Karpas-422 (cell line): ENCODE measurements at places on chromosomes 7 and 10. TPM values are rescaled to one million over a fixed set of nuclear protein-coding genes. Genes with fewer than 3 reads are reported as not detected.

GRCh38 chr7:3591944-3592343 lies 290.9 kb downstream of the SDK1 start:
- no peaks in the 10 kb centered on the region for H3K36me3 ChIP-seq
- H3K27ac ChIP-seq = no peak overlapping the region
- no peaks in the 10 kb centered on the region for H3K27me3 ChIP-seq

LIPK gene
- total RNA-seq = not detected in 2 replicates

- H3K4me3 ChIP-seq = no peak overlapping the region
- no peaks in the 10 kb centered on the region for H3K36me3 ChIP-seq
- H3K27me3 ChIP-seq = no peaks in the 10 kb centered on the region
- H3K27ac ChIP-seq = no peak overlapping the region
- no peak for DNase-seq
- no peaks in the 10 kb centered on the region for H3K4me1 ChIP-seq
Observed at GRCh38 chr10:75461672-75462649, 30.5 kb downstream of the LRMDA start.

ZNF800 gene
- total RNA-seq = 21.5 and 48.8 TPM in 2 replicates

DNA sequence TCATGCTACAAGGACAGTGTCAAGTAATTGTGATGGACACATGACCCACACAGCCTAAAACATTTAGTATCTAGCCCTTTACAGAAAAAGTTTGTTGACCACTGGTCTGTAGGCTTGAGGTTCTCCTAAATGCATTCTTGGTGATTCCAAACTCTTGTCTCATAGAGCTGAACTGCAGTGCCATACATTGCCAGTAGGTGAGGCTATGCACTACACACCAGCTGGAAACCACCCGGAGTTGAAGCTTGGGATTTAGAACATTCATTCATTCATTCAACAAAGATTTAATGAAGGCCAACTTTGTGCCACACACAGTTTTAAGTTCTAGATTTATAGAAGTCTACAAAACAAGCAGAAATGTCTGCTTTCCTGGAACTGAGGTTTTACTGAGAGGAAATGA lies 77.3 kb upstream of the TCF7L2 start:
- no peaks in the 10 kb centered on the region for H3K27me3 ChIP-seq
- no peaks in the 10 kb centered on the region for H3K36me3 ChIP-seq
- peak; percentile 59 for DNase-seq
- H3K27ac ChIP-seq = no peak overlapping the region

OGDHL gene
- 0.75 and 1.8 TPM in 2 replicates for total RNA-seq

DNA sequence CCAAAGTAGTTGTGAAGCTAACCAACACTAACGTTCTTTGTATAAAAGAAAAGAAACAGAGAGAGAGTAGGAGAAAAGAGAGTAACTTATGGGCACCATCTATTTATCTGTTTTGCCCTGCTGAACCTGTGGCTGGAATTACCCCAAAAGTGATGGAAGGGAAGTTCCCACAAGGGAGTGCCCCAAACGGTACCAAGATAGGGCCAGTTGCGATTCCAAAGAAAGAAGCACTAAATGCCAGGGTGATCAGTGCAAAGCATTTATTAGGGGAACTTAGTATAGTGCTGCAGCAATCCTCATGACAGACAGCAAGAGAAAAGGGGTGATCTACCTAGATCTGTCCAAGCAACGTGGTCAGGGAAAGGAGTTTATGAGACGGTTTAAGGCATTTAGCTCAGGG lies 190.2 kb downstream of the SORCS3 start:
- DNase-seq = no peak
- H3K27ac ChIP-seq = no peak overlapping the region

GRCh38 chr10:76106611-76107010 lies 675.2 kb downstream of the LRMDA start:
- no peaks in the 10 kb centered on the region for H3K27me3 ChIP-seq
- no peak overlapping the region for H3K27ac ChIP-seq
- H3K4me3 ChIP-seq = no peak overlapping the region
- H3K36me3 ChIP-seq = no peaks in the 10 kb centered on the region

NPFFR1 gene
- not detected in 2 replicates for total RNA-seq

TSPAN33 gene
- total RNA-seq = 11.1 and 21.8 TPM in 2 replicates

GRCh38 chr7:43664681-43665080 lies 64.6 kb downstream of the COA1 start:
- DNase-seq = no peak
- peak overlapping the region; percentile 33; the same call in 1 of the 2 replicates for H3K27ac ChIP-seq
- H3K27me3 ChIP-seq = no peaks in the 10 kb centered on the region
- no peak overlapping the region for H3K4me3 ChIP-seq
- H3K36me3 ChIP-seq = no peaks in the 10 kb centered on the region
- H3K4me1 ChIP-seq = peaks cover 42% of the 10 kb centered on the region

GRCh38 chr7:36717586-36717985 lies 6.7 kb downstream of the AOAH start:
- no peaks in the 10 kb centered on the region for H3K27me3 ChIP-seq
- no peaks in the 10 kb centered on the region for H3K4me1 ChIP-seq
- no peaks in the 10 kb centered on the region for H3K36me3 ChIP-seq
- no peak for DNase-seq
- no peak overlapping the region for H3K27ac ChIP-seq

DNA sequence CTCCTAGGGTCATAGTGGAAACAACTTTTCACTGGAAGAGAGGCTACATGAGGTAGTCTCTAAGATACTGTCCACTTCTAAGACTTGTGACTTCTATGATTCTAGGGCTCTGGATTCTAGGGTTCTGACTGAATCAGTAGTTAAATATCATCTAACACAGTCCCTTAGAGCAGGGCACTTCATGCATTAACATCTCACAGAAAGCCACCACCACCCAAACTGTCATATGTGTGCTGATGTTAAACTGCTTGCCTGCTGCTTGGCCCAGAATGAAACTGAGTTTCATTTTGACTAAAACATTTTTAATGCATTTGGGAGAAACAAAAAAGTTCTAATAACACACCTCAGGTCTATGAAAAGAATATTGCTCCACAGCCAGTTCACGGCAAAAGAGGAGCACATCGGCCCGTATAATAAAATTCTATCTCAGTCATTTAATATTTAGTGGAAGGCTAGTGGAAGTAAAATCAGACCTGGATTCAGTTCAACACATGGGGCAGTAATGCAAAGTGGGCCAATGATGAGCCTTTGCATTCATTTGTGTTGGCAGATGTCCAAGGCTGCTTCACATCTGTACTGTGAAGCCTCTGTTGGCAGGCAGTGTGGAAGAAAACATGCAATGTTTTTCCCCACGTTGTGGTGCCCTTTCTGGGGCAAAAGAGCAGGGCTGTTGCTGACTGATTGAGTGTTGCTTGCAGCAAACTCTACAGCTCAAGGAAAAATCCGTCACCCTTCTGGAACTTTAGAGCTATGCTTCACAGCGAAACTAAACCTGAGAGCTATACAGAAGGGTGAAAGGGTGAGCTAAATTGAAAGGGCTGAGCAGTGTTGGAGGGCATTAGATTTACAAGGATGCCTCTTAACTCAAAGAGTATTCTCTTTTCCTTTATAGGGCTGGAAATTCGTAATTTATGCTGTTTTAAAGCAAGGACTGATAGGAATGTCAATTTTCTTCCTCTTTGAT lies 33.5 kb upstream of the AUTS2 start:
- H3K36me3 ChIP-seq = no peaks in the 10 kb centered on the region
- H3K27ac ChIP-seq = peak overlapping the region; percentile 80
- H3K4me1 ChIP-seq = peaks cover 46% of the 10 kb centered on the region
- peak; percentile 94 for DNase-seq

GNAT3 gene
- 0.26 and 0.43 TPM in 2 replicates for total RNA-seq

AOAH gene
- total RNA-seq = 1.4 TPM in 1 of 2 replicates, not detected in the other
